Activated CD8-positive, alpha-beta T cell treated with anti-CD3 and anti-CD28 coated beads, Interleukin-2, amount 10 ng/mL, durations not matched to agents 7 days and 5 days (primary cell): ENCODE measurements at places on chromosomes 2 and 18. TPM values are rescaled to one million over a fixed set of nuclear protein-coding genes. Genes with fewer than 3 reads are reported as not detected.

CAPN13 gene
- not detected for total RNA-seq

NGEF gene
- total RNA-seq, result not detected

NOTO gene
- total RNA-seq, result not detected

ATP6V1B1 gene
- not detected for total RNA-seq

CD207 gene
- not detected for total RNA-seq

DNAJC5G gene
- total RNA-seq, result not detected

HRH4 gene
- not detected for total RNA-seq

CFAP221 gene
- total RNA-seq, result not detected

REG1B gene
- total RNA-seq, result not detected

SLC35F6 gene
- total RNA-seq, result 21.0 TPM

DNA sequence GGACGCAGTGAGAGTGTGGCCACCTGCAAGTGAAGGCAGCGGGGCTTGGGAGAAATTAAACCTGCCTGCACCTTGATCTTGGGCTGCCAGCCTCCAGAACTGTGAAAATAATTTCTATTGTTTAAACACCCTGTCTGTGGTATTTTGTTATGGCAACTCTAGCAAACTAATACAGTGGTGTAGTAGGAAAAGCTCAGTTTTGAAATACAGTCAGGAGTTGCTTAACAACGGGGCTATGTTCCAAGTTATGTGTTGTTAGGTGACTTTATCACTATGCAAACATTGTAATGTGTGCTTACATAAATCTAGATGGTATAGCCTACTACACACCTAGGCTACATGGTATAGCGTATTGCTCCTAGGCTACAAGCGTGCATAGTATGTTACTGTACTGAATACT is 93.4 kb upstream of the FN1 start:
- no peak overlapping the region for H3K4me3 ChIP-seq
- H3K27me3 ChIP-seq, result peaks cover 6% of the 10 kb centered on the region
- no peaks in the 10 kb centered on the region for H3K4me1 ChIP-seq
- no peak for DNase-seq

GRCh38 chr2:189558516-189559272 is 21.9 kb downstream of the SLC40A1 start:
- DNase-seq, result no peak
- H3K4me1 ChIP-seq, result peaks cover 10% of the 10 kb centered on the region
- no peak overlapping the region for H3K4me3 ChIP-seq
- H3K36me3 ChIP-seq, result no peaks in the 10 kb centered on the region

- no peaks in the 10 kb centered on the region for H3K36me3 ChIP-seq
- no peaks in the 10 kb centered on the region for H3K27me3 ChIP-seq
- DNase-seq, result no peak
- peaks cover 3% of the 10 kb centered on the region for H3K4me1 ChIP-seq
Measured at GRCh38 chr2:241984658-241985057, 115.1 kb downstream of the RTP5 start.

DNA sequence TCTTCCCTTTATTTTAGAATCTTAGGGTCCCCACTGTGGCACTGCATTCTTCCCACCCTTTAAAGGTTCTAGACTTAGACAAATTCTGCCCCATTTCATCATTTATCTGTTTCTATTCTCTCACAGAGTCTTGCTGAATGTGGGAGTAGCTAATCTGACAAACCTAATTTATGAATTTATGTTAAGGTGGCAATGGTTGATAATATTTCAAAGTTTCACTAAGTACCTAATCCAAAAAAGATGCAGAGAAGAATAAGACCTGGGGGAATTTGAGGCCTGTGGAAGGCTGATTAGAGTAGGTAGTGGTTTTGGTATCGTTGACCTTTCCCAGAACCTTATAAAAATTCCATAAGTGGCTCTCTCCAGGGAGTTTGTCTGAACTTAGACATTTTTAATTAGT is 18.0 kb downstream of the KCNE4 start:
- H3K27me3 ChIP-seq, result no peaks in the 10 kb centered on the region
- H3K4me1 ChIP-seq, result no peaks in the 10 kb centered on the region
- DNase-seq, result no peak

- H3K4me3 ChIP-seq, result no peak overlapping the region
Measured at GRCh38 chr2:26475037-26475436, 2.9 kb downstream of the OTOF start.

DNA sequence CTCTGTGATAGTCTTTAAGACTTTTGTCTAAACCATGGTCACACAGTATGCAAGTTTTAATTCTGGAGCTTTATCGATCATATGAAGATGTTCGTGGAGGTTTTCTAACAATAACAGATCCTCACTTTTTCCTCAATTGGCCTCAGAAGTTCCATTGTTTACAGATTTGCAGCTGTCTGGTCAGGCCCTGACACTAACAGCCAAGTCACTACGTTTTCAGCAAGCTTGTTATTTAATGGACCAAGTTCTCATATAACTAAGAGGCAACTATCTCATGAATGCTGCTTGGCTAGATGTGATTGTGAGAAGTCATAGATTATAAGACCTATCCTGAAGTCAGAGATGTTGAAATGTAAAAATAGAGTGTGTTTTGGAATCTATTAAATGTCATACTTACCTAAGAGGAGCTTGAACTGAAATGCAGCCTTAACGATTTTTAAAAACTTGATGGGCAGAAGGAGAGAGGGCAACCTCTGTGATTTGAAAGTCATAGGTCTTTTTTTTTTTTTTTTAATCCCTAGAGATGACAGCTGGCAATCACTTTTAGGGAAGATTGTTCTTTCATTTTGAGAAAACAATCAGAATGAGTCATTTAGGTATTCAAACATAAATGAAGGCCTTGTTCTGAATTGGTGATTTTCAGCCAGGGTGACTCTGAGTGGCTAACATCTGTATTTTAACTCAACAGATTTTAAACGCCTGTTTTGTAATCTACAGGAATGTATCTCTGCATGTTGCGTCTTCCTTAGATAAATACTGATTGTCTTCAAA is 48.4 kb upstream of the NEMP2 start:
- no peak overlapping the region for H3K27ac ChIP-seq
- no peak for DNase-seq
- H3K36me3 ChIP-seq, result no peaks in the 10 kb centered on the region
- no peaks in the 10 kb centered on the region for H3K27me3 ChIP-seq
- H3K4me1 ChIP-seq, result peaks cover 13% of the 10 kb centered on the region
- H3K4me3 ChIP-seq, result no peak overlapping the region

- no peak overlapping the region for H3K4me3 ChIP-seq
- peaks cover 16% of the 10 kb centered on the region for H3K27me3 ChIP-seq
- no peak for DNase-seq
- H3K36me3 ChIP-seq, result no peaks in the 10 kb centered on the region
- no peak overlapping the region for H3K27ac ChIP-seq
Measured at GRCh38 chr18:76449111-76449453, 46.0 kb downstream of the ZNF516 start.

- no peak for DNase-seq
- H3K4me3 ChIP-seq, result no peak overlapping the region
- no peaks in the 10 kb centered on the region for H3K4me1 ChIP-seq
- no peak overlapping the region for H3K27ac ChIP-seq
Measured at GRCh38 chr2:42057902-42058450, 10.2 kb downstream of the PKDCC start.

- H3K27me3 ChIP-seq, result peaks cover 14% of the 10 kb centered on the region
- H3K27ac ChIP-seq, result no peak overlapping the region
- peaks cover 55% of the 10 kb centered on the region for H3K4me1 ChIP-seq
Measured at GRCh38 chr18:44723411-44723810, 42.7 kb downstream of the SETBP1 start.

DNA sequence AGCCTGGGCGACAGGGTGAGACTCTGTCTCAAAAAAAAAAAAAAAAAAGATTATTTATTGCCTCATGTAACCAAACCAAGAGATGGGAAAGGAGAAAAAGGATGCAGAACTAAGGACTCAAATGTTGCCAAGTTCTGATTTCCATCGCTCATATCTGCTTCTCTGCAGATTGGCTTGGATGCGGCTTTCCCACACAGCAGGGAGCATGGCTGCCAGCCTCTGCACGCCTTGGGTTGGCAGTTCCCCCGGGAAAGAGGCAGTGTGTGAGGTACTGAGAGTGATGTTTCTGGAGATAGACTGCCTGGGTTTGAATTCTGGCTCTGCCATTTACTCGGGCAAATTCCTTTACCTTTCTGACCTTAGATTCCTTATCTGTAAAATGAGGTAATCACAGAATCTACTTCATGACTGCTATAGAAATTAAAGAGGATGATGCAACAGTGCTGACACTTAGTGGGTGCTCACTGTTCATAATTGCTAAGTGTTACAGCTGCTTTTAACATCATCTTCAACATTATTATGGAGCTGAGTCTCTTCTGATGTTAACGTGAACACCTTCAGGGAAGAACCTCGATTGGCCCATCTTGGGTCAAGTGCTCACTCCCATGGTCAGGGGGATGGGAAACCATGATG is 68.8 kb downstream of the ACAA2 start:
- H3K27me3 ChIP-seq, result peaks cover 17% of the 10 kb centered on the region
- no peak for DNase-seq
- H3K4me1 ChIP-seq, result no peaks in the 10 kb centered on the region
- no peak overlapping the region for H3K27ac ChIP-seq
- H3K36me3 ChIP-seq, result no peaks in the 10 kb centered on the region

DNA sequence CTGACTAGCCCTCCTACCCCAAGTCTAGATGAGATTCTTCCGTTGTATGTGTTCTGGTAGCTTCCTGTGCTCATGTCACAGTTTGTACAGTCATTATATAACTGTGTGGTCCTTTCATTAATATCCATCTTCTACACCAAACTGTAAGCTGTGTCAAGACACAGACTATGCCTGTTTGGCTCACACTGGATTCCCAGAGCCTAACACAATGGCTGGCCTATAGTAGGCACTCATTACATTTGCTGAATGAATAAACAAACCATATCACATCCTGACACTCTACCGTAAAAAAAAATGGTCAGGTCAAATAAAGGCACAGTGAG is 72.6 kb downstream of the ANKRD44 start:
- DNase-seq, result no peak
- H3K27ac ChIP-seq, result peak overlapping the region; percentile 87
- peaks cover 82% of the 10 kb centered on the region for H3K4me1 ChIP-seq
- no peaks in the 10 kb centered on the region for H3K27me3 ChIP-seq

GRCh38 chr2:46537046-46537445 is 57.7 kb downstream of the TMEM247 start:
- no peak overlapping the region for H3K27ac ChIP-seq
- no peak overlapping the region for H3K4me3 ChIP-seq
- peaks cover 65% of the 10 kb centered on the region for H3K4me1 ChIP-seq

DNA sequence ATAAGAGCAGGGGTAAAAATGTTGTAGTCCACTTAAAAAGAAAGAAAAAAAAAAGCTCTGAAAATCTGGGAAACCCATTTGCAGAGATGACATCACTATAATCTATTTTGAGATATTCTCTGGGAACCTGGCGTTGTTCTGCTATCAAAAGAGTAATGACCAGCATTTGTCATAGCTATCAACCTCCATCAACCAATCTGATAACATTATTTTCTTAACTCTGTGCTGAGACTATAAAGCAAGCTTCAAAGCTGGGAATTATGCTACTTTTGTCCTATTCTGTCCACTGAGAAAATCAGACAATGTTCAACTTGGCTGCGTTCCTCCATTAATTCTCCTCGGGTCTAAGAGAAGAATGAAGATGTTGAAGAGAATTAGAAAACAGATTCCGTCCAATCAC is 107.5 kb downstream of the STK39 start:
- H3K27ac ChIP-seq, result no peak overlapping the region
- peaks cover 8% of the 10 kb centered on the region for H3K4me1 ChIP-seq
- no peak for DNase-seq
- H3K27me3 ChIP-seq, result no peaks in the 10 kb centered on the region
- H3K4me3 ChIP-seq, result no peak overlapping the region
- peaks cover 27% of the 10 kb centered on the region for H3K36me3 ChIP-seq

GRCh38 chr2:218290316-218291261 is 1.7 kb downstream of the TMBIM1 start:
- H3K27me3 ChIP-seq, result no peaks in the 10 kb centered on the region
- peaks cover 77% of the 10 kb centered on the region for H3K4me1 ChIP-seq
- H3K36me3 ChIP-seq, result peaks cover 10% of the 10 kb centered on the region
- DNase-seq, result peak; percentile 64
- H3K4me3 ChIP-seq, result peak overlapping the region; percentile 80
- peak overlapping the region; percentile 89 for H3K27ac ChIP-seq

DNA sequence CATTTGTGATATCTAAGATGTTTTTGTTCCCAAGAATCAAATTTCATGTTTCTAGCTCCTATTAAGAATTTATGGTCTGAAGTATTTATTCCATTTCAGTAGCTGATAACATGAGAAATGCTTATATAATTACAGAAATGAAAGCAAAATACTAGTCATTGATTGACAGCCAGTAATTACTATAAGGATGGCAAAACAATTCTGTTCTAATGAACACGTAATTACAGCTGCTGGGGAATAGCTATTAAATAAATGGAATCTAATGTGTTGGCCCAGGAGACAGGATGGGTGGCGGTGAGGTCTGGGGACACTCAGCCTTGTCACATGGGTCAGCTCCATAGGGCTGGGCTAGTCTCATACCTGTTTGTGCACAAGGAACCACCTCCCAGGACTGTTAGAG is 263.5 kb downstream of the FHOD3 start:
- no peaks in the 10 kb centered on the region for H3K4me1 ChIP-seq
- no peak for DNase-seq
- peaks cover 3% of the 10 kb centered on the region for H3K27me3 ChIP-seq
- H3K36me3 ChIP-seq, result no peaks in the 10 kb centered on the region

DNA sequence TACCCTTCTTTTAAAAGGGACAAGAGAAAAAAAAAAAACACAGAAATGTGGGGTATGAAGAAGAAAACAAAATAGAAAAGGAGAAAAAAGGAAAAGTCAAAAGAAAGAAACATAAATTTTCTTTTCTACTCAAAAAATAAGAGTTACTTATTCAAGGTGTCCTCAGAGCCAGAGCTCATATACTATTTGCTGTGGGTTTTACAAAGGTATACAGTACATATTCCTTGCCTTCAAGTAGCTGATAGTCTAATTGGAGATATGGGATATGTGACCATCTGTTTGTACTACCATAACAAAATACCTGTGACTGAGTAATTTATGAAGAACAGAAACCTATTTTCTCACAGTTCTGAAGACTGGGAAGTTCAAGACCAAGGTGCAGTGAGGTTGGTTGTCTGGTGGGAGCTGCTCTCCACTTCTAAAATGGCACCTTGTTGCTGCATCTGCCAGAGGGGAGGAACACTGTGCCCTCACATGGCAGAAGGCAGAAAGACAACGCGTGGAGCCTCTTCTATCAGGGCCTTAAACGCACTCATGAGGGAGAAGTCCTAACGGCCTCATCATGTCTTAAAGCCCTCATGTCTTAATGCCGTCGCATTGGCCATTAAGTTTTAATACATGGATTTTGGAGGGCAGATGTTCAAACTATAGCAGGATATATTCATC is 33.9 kb downstream of the NBAS start:
- H3K27ac ChIP-seq, result no peak overlapping the region
- H3K4me1 ChIP-seq, result no peaks in the 10 kb centered on the region
- DNase-seq, result no peak

DNA sequence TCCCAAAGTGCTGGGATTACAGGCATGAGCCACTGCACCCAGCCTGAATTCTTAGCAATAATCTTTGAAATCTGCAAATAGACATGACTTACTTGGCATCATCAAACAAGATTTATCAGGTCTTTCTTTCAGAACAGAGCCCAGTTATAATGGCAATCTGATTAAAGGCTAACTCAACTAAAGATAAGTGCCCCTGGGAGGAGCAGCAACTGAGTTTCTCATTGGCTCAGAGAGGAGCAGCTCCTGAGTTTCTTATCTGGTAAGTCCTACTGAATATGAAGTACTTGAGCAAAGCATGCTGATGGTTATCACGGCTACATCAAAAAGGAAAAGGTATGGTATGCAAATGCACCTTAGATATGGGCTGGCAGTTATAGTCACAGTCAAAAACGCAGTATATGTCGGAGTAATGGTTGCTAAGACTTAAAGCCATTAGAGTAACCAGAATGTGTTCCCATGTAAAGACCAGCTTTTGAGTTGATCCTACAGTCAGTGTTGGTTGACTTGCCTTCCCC is 15.0 kb upstream of the AP1S3 start:
- no peaks in the 10 kb centered on the region for H3K27me3 ChIP-seq
- H3K27ac ChIP-seq, result no peak overlapping the region
